ENCODE measurements at places on chromosomes 13 and 19.

- DNase-seq = no peak
These were observed 28.5 kb downstream of the MED4 start for GRCh38 chr13:48066310-48066989.

- DNase-seq = no peak
These were observed 8.8 kb downstream of the TPT1 start for GRCh38 chr13:45332036-45332830.

- no peak for DNase-seq
These were observed 34.2 kb downstream of the CEBPG start for GRCh38 chr19:33407716-33408115.

DNA sequence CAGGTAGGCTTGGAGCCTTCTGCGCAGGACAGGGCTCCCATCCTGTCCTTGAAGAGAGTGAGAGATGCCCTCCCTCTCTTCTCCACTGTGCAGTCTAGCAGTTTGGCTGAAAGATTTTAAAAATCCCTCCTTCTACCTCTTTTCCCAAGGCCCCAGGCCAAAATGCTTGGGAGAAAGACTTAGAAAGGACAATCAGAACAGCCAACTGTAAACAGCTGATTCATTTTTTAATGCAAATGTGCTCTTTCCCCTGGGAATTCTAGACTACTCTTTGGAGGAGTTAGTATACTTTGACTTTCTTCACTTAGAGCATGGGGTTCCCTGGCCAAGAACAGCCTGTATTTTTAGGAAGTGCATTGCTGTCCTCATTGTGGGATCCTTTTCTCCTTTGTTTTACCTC, 398.9 kb downstream of the GPC6 start:
- no peak for DNase-seq

GRCh38 chr13:30984620-30985019, 52.2 kb downstream of the TEX26 start:
- no peak for DNase-seq

DNA sequence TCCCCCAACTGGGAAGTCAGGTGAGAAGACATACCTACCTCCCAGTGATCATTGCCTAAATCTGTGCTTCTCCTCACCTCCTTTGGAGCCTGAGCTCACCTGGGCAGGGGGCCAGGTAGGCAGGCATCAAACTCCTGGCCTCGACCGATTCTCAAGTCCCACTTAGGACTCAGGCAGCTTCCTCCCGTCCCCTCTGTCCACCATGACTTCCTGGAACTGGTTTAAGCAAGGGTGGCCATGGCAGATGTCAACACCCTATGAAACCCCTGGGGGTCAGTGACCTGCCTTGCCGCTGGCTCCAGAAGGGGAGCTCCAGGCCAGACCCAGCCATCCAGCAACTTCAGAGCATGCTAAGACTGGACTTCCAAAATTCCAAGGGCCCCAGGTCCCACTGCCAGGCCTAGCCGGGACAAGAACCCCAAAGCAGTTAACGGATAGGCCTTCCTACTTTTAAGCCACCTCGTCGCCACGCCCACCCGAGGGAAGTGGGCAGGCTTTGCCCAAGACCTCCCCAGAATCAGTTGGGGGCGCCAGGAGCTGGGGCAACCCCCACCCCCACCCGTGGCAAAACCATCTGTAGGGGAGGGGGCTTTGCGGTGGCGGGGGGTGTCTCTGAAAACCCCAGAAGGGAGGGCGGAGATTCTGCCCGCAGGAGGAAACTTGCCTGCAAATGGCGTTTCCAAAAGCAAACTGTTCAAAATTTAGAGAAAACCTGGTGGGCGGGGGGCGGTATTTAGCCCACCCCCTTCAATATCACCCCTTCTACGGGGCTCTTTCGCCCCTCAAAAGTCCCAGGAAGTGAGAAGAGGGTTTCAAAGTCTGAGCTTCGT, 657 bp downstream of the PLIN3 start:
- DNase-seq = peak; percentile 27

- DNase-seq = no peak
These were observed 116.0 kb downstream of the SIPA1L3 start for GRCh38 chr19:38022791-38023670.

GRCh38 chr13:91719033-91719432, 320.6 kb downstream of the GPC5 start:
- no peak for DNase-seq

DNA sequence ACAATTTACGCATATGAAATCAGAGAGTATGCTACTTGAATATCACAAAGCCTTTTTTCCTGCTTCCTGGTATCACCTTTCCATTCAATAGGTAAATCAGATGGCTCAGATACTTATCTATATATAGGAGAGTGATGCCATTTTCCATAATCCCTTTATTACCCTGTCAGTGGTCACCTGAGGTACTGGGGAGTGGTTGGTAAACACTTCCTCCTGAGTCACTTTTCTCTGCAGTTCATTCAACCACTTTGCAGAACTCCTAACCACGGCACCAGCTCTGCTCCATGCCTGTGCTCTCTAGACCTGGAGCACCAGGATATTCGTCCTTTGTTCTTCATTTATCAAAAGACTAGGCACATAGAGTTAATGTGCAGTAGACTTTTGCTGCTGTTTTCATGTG, 748.5 kb upstream of the KLHL1 start:
- DNase-seq = no peak

- DNase-seq = no peak
These were observed 6.6 kb downstream of the ANKRD10 start for GRCh38 chr13:110907951-110908898.

GRCh38 chr13:21413013-21413412, 46.1 kb downstream of the ZDHHC20 start:
- no peak for DNase-seq

GRCh38 chr13:109243311-109243951, 543.0 kb downstream of the IRS2 start:
- no peak for DNase-seq

DNA sequence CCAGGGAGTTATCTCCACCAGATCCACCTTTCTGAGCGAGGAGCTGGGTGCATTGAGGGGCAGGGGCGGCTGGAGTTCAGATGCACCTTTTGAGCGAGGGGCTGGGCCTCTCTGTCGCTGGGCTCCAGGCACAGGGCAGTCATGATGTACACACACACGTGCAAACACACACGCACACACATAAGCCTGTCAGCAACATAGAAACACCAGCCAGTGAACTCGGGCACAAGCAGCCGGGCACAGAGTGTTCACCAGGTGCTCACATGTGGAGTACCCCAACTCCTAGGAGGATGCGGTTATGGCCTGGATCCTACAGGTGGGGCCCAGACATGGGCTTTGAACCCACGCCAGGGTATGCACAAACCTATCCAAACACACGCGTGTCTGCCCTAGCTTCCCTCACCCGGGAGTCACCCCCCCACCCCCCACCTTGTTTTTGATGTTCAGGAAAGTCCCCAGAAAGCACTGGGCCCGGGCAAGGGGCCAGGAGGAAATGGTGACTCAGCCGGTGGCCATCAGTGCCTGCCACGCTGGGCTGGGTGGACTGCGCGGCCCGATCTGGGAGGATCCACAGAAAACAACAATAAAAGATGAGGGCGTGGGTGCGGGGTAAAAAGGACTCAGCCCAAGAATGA, 13.3 kb downstream of the ARRDC2 start:
- DNase-seq = no peak

- DNase-seq = peak; percentile 31
These were observed 1.2 kb downstream of the TBC1D4 start for GRCh38 chr13:75480671-75481175.

DNA sequence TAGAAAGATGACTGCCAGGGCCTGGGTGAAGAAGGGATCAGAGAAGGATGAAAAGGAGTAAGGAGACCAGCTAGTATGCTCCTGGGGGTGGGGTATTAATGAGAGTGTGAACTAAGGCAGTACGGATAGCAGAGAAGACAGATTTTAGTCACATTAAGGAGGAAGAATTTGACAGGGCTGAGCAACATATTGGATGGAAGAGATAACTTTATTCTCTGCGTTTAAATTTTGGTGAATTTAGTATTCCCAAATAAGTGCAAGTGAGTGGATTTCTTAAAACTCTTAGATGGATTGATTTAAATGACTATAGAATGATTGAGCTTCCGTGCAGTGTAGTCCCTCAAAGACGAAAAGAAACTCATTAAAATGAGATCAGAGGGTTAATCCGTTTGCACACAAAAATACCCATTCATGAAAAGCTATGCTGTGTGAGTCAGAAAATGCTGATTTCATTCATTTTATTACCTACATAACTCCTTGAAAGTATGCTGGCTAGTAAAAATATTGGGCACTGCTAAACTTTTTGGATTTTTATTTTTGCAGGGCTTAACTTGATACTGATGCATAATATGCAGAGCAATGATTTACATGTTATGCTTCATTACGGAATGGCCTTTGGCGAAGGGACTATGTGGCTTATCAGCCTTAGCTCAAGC, 54.1 kb downstream of the WDFY2 start:
- no peak for DNase-seq

DNA sequence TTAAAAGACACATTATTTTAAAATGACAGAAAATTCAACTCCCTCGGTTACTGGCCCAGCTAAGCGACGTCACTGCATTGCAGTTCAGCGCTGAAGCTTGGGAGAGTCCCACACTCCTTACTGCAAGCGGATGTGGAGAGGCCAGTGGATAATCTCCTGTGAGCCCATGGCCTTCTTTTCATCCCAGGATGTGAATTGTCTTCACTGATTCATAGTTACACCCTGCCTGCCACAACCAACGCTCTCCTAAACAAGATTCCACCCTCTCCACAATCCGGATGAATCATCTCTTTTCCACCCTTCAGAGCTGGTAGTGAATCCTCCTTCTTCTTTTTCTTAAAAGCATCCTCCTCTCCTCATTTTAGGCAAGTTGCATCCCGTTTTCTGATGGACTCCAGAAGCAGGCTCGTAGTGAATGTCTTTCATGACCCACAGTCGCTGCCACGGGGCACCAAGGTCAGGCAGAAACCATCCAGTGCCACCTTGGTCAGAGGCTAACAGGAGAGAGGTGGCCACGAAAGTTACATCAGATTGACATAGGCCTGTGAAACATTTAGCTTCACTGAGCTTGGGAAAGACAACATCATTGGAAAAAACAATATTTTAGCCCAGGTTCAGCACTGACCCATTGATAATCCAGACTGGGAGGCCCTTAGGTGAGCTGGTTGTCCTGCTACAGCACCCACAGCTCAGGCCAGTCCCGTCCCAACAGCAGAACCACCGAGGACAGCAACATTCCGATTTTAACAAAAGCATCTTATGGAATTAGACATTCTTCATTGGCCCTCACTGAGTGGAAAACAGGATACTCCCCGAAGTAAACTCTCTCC, 2.0 kb downstream of the GJB2 start:
- no peak for DNase-seq

GRCh38 chr13:36509369-36509768, 77.1 kb downstream of the CCNA1 start:
- no peak for DNase-seq

DNA sequence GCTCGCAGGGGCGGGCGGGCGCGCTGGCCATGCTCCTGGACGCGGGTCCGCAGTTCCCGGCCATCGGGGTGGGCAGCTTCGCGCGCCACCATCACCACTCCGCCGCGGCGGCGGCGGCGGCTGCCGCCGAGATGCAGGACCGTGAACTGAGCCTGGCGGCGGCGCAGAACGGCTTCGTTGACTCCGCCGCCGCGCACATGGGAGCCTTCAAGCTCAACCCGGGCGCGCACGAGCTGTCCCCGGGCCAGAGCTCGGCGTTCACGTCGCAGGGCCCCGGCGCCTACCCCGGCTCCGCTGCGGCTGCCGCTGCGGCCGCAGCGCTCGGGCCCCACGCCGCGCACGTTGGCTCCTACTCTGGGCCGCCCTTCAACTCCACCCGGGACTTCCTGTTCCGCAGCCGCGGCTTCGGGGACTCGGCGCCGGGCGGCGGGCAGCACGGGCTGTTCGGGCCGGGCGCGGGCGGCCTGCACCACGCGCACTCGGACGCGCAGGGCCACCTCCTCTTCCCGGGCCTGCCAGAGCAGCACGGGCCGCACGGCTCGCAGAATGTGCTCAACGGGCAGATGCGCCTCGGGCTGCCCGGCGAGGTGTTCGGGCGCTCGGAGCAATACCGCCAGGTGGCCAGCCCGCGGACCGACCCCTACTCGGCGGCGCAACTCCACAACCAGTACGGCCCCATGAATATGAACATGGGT, 599 bp downstream of the ZIC2 start:
- DNase-seq = no peak
